ELF-1 (cell line): ENCODE measurements at places on chromosomes 1 and 21.

- no peak for DNase-seq
These were observed 61.0 kb downstream of the POFUT2 start for GRCh38 chr21:45226540-45227326.

DNA sequence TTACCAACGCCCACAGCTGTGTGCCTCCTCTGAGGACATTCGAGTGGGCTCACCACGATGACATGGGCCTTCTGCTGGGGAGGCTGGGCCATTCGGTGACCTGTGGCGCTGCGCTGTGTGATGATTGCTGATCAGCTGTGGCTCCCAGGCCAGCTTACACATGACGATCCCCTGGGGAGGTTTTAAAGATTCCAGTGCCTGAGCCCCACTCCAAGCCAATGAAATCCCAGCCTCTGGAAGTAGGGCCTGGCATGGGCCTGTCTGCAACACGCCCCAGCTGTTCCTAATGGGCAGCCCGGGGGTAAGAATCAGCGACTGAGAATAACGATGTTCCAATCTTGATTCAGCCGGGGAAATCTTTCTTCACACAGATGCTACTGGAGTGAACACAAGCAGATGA is 153.7 kb downstream of the KCNJ6 start:
- DNase-seq: no peak

- DNase-seq: no peak
These were observed 4.9 kb upstream of the SHISA4 start for GRCh38 chr1:201883786-201884185.

- no peak for DNase-seq
These were observed 7.2 kb upstream of the PIGC start for GRCh38 chr1:172451002-172451443.

- DNase-seq: no peak
These were observed 41.7 kb downstream of the CD55 start for GRCh38 chr1:207362962-207363860.

- no peak for DNase-seq
These were observed 10.1 kb downstream of the CHD1L start for GRCh38 chr1:147252540-147252939.

- DNase-seq: no peak
These were observed 11.7 kb downstream of the GPR161 start for GRCh38 chr1:168125051-168125450.

DNA sequence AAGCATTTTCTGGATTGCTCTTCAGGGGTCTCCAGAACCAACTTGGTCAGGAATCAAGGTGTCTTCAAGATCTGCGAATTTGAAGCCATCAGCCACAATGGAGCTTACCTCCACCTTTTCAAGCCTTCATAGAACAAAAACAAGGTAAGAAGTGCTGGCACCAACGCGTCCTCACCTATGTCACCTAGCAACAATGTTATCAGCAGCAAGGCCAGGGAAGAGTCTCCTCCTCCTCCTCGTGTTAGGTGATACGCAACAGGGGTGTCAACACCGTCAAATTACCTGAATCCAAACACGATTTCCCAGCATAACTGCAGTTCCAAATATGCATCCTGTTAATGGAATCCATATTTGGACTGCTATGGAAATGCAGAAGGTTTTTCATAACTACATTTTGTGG is 4.1 kb upstream of the TIAM1 start:
- DNase-seq: no peak

GRCh38 chr1:55974714-55975441 is 604.5 kb downstream of the PLPP3 start:
- no peak for DNase-seq

DNA sequence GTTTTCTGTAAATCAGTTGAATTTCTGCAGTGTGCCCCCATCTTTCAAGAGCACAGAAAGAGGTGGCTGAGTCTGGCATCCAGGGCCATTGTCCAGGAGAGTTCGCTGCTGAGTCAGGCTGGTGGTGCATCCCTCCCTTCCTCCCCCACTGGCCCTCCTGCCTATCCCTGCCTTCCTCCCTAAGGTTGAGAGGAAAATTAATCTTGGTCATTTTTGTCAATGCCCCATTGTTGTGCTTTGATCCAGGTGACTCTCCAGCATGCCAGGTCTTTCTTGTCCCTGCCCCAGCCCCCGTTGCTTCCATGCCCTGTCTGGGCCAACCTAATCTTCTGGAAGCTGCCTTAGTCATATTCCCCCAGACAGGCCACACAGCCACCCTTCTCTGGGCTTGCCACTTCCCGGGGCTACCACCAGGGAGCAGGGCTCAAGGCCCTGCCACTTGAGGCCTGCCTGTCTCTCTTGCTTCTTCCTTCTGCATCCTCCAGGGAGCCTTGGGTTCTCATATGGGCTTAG is 26.6 kb downstream of the PROK1 start:
- peak; percentile 61 for DNase-seq

DNA sequence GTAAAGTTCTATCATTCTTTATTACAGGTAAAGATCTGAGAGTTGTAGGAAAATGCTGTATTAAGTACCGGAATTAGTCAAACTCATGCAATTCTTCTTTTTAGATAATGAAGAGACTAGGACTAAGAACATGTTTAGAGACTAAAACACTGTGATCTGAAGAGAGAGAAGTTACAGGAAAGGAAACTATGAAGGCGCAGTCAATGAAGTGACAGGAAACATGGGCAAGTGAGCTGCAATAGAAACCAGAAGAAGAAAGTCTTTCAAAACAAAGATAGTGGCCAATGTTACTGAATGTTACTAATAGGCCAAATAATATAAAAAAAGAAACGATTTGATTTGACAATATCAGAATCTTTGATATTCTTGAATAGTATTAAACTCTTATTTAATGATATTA is 659.4 kb upstream of the RGS18 start:
- no peak for DNase-seq

DNA sequence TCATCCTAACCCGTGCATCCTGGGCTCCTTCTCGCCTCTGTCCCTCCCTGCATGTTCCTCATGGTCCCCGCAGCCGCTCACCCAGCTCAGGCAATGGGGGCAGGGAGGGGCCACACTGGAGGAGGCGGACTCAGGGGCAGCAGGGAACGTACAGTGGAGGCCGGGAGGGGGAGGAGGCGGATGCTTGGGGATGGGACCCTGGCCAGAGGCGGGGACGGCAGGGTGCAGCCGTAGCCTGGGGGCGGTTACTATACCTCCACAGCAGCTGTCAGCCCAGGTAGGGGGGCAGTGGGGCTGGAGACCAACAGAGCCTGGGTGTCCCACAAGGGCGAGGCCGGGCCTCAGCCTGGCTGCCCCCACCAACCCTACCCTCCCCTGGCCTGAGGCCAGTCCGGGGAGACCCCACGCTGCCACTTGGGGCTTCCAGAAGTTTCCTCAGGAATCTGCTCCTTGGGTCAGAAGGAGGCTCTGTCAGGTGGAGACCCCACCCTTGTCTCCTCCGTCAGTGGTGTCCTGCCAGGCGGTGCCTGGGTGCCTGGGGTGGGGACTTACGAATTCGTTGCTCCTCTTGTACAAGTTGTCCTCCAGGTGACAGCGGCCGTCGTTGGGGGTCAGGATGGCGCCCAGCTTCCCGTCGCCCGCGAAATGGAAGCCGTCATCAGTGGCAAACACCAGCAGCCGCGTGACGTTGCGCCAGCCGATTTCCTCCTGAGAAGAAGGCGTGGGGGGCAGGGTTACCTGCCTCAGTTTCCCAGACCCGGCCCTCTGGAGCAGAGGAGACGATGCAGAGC is 20.7 kb downstream of the ITGB2 start:
- DNase-seq: no peak

DNA sequence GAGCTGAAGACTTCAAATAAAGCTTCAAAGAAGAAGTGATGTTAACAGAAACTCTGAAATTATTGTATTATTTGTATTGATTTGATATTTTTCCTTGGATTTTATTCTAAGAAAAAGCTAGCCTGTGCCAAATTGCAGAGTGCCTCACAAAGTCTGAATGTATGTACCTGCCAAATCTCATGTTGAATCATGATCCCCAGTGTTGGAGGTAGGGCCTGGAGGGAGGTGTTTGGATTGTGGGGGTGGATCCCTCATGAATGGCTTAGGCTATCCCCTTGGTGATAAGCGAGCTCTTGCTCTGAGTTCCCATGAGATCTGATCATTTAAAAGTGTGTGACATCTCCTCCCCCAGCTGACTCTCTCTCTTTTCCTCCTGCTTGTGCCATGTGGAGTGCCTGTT is 43.6 kb downstream of the ACKR1 start:
- no peak for DNase-seq

GRCh38 chr1:236176337-236177336 is 34.3 kb downstream of the GPR137B start:
- no peak for DNase-seq

- DNase-seq: no peak
These were observed 106.7 kb downstream of the CAMTA1 start for GRCh38 chr1:6891781-6892579.

- DNase-seq: peak; percentile 82
These were observed 7.4 kb upstream of the DEGS1 start for GRCh38 chr1:224175617-224176016.

DNA sequence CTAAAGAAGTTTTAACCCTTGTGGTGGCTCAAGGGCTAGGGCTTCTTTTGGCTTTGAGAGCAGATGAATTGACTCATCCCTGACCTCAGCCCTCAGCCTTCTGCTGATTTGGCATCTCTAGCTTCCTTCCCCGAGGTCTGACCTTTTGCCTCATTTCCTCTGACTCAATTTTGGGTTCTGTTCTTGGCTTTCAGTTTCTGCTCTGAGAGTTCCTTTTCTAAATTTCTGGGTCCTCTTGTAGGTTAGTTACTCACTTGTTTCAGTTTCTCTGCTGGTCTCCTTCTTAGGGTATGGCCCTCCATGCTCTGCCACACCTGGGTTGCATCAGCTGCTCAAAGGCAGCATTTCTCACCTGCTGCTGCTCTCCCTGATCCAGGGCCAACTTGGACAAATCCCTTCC is 19.4 kb downstream of the PDE4B start:
- DNase-seq: peak; percentile 5

GRCh38 chr1:226438007-226438406 is 30.1 kb upstream of the PARP1 start:
- no peak for DNase-seq

DNA sequence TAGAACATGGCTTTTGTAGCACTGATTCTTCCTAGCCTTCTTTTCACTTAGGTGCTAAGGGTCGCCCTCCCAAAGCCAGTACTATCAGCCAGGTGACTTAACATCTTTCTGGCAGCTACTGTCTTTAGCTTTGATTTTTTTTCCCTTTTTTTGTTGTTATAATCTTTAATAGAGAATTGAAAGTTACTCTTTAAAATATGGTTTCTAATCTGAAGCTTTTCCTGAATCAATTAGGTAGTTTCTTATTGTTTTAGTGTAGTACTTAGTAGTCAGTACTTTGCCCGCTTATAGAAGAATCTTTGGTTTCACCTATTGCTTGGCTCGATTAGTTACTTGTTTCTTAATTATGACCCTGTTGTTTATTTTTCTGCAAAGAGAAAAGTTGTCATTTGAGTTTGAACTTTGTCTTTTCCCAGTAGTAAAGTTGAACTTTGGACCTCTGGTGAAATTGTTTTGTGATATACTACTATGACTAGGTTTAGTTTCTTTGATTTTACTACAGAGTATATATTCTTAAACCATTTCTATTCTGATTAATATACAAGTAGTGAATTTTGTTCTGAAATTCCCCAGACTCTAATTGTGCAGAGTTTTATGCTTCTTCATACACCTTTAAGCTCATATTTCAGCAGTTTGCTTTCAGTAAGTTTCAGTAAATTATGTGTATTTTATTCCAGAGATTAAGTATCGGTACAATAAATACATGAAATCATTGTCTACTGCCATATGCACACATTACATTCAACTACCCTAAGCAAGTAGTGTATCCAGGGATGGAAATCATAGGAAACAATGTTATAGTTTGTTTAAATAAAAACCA is 3.9 kb downstream of the MAGI3 start:
- DNase-seq: no peak

DNA sequence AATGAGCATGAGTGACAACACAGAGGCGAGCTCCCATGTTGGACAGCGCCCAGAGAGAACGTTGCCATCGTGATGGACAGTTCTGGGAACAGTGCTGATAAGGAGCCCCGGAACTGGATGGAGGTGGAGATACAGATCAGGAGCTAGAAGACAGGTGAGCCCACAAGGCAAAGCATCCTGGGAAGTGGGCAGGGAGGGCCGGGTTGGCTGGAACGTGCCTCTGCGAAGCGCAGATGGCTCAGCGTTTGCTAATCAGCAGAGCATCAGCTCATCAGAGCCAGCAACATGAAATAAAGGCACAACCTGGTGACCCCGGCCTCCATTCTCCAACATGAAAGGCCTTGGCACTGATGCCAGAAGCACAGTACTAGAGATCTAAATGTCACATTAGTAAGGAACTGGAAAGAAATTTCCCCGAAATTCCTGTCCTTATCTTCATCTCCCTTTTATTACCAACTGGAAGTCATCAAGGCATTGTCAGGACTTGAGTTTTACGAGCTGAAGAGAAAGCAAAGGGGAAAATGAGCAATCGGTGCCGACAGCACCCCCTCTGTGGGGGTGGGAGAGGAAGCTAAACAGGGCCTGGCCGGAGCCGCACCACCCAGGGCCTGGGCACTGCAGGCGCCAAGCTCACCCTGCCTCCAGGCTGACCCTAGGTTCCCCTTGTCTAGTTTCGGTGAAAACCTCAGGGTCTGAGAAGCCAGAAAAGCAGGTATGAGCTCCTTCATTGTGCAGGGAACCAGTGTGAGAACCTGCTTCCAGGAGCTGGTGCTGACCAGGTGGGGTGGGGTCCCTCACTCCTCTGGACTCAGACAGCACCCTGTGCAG is 19.9 kb downstream of the ABCA4 start:
- peak; percentile 90 for DNase-seq

DNA sequence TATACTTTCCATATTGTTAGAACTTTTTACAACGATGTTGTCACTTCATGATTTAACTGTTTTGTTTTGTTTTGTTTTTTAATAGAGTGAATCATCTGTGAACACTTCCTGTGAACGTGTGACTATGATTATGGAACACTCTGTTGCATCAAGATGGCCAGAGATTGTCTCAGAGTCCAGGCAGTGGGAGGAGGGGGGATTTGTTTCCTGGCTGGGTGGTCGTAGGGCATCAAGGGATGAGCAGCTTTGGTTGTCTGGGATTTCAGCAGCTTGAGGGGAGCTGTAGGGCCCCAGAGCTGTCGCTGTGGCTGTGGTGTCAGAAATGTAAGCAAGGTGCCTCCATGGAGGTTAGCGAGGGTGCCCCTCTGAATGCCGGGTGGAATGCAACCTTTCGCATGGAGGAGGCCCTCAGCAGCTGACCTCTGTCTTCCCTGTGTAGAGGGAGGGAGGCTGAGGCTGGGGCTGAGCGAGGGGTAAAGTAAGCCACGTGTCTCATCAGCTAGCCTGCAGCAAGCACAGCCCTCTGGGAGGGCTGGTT is 21.4 kb downstream of the NEK2 start:
- DNase-seq: no peak

- DNase-seq: no peak
These were observed 1431.7 kb upstream of the B3GALT2 start for GRCh38 chr1:194618101-194618500.

- DNase-seq: no peak
These were observed 14.4 kb downstream of the CYP4B1 start for GRCh38 chr1:46812996-46813857.

DNA sequence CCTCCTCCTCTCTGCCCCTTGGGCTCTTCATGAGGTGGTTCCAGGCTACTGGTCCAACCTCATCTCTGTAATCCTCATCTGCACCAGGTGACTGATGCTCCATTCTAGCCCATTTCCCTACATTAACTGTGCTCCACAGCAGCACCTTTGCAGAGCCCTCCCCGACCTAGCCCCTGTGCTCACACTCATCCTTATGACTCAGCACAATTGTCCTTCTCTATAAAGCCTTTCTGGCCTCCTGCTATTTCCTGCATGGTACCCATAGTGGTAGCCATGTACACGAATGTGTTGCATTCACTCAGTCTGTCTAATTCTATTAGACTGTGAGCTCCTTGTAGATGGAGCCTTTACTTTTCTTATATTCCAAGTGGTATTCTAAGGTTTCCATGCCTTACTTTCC is 339.0 kb downstream of the DISC1 start:
- no peak for DNase-seq

- DNase-seq: no peak
These were observed 25.8 kb downstream of the DHCR24 start for GRCh38 chr1:54861070-54861761.
